Activated T-helper 1 cell treated with anti-CD3 and anti-CD28 coated beads, Interleukin-2, amount 50 U/mL, for 16 hours (primary cell): ENCODE measurements at places on chromosomes 7 and 10.

- no peak for DNase-seq
Measured at GRCh38 chr7:121302214-121302745, 26.5 kb upstream of the WNT16 start.

DNA sequence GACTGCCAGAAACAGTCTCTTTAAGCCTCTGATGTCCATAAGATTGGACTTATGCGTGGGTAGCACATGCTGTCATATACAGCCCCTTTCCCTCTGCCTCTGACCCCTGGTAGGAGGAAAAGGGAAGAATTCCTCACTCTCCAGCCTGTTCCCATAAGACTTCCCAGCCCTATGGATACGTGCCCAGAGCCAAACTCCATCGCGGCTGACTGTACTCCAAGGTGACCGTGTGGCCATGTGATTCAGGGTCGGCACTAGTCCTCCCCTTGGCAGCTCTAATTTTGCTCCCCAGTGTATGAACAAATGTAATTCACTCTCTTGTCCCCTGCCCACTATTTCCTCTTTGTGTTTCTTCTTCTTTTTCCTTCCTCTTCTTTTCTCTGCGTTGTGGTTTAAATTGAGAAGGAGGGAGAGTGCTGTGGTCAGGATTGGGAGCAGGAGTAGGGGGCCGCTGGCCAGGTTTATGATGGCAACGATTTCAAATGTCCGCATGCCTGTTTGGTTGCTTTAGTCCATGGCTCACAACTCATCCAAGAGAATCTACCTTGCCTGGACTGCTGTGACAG, 43.8 kb downstream of the PRLHR start:
- no peak for DNase-seq

DNA sequence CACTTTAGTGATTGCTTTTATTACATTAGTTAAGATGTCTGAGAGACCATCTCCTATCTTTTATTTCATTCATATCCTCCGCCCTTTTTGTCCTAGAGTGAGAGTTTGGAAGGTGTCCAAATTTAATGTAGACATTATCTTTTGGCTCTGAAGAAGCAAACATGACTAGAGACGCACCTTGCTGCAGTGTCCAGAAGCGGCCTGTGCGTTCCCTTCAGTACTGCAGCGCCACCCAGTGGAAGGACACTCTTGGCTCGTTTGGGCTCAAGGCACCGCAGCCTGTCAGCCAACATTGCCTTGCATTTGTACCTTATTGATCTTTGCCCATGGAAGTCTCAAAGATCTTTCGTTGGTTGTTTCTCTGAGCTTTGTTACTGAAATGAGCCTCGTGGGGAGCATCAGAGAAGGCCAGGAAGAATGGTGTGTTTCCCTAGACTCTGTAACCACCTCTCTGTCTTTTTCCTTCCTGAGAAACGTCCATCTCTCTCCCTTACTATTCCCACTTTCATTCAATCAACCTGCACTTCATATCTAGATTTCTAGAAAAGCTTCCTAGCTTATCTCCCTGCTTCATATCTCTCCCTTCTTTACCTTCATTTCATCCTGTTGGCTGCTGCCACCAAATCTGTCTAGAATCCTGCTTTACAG, 10.4 kb upstream of the CLCN1 start:
- peak; percentile 50 for DNase-seq

DNA sequence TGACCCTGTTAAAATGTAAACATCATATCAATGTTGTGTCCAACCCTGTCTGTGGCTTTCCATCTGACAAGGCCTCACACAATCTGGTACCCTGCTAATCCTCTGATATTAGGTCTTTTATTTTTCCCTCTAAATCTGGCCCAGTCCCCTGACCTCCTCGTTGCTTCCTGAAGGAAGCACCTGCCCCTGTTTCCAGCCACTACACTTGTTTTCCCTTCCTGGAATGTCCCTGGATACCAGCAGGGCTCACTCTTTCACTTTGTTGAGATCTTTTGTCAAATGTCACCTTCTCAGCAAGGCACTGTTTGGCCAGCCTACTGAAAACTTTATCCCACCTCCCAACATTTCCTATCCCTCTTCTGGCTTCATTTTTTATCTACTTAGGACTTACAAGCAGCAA, 2.1 kb downstream of the SAMD9L start:
- DNase-seq: no peak

GRCh38 chr10:19426034-19426433, 377.4 kb downstream of the MALRD1 start:
- DNase-seq: no peak

DNA sequence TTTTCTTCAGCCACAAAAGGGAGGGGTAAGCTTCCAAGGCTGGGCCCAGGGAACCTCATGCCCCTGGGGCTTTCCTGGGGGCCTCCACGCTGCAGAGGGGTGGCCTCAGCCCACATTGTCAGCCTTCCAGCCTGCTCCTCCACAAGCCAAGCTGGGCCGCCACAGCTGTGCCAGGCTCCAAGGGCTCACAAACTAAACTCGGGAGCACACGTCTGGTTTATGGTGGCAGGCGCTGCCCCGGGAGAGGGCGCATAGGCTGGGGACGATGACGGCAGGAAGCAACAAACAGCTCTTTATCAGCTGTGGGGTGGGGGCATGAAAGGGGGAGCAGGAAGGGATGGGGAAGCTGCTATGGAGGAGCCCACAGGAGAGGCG, 6.3 kb upstream of the CDH23 start:
- DNase-seq: no peak

GRCh38 chr10:21832821-21833130, 170.8 kb downstream of the DNAJC1 start:
- DNase-seq: no peak

- DNase-seq: peak; percentile 9
Measured at GRCh38 chr7:30027065-30027456, 559 bp upstream of the FKBP14 start.

DNA sequence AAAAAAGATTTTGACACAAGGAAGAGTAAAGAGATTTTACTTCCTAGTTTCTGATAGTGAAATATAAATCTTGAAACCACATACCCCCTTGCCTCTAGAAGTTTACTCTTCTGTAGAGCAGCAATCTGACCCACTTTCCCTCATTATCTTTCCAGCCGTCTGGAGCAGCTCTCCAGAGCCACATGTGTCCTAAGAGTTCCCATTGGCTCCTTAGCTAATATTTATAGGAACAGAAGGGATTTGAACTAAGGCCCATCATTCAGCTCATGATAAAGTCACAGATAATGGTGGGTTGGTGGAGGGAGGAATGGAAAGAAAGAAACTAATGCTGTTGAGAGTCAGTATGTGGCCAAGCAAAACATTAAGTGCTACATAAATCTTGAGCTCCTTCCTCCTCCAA, 121.8 kb downstream of the INHBA start:
- no peak for DNase-seq

- no peak for DNase-seq
Measured at GRCh38 chr10:86937502-86938154, 19.8 kb downstream of the MMRN2 start.

- DNase-seq: no peak
Measured at GRCh38 chr10:123995082-123995460, 98.3 kb downstream of the CHST15 start.

GRCh38 chr10:50326757-50327701, 75.7 kb upstream of the ASAH2 start:
- DNase-seq: no peak

DNA sequence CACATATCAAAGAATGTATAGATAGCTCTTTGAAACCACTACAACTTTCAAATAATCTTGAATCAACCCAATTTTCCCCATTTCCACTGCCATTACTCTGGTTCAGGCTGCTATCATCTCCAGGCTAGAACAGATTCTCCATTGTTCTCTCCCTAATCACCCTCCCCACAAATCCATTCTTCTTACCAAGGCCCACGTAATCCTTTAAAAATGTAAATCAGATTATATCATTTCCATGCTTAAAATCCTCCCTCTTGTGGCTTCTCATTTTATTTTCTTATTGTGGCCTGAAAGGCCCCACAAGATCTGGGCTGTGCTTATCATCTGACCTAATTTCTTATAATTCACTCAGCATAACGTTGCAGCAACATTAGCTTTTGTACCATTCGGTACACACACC, 3.0 kb upstream of the PON1 start:
- no peak for DNase-seq

- DNase-seq: no peak
Measured at GRCh38 chr7:150524018-150524417, 9.3 kb downstream of the GIMAP7 start.

- DNase-seq: no peak
Measured at GRCh38 chr7:42247301-42247700, 10.3 kb upstream of the GLI3 start.

DNA sequence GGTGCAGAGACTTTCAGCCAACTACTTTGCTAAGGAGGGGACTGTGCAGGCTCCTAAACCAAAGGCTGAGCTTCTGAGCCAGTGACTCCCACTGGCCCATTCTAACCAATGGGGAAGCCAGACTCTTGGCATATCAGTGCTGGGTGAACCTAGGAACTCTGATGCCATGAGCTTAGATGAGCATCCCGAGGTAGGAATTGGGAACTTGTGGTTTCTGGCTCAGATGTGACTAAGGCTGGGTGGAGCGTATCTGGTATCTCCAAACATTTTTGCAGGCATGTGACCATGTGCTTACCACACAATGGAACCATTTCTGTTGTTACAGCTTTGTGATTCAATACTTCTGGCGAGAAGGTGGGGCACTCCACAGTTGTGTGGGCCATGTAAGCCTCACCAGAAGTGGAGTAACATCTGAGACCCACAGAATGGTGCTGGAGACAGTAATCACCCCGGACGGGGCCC, 2.5 kb upstream of the AVPI1 start:
- no peak for DNase-seq

- no peak for DNase-seq
Measured at GRCh38 chr7:87047-87446, 105.3 kb upstream of the FAM20C start.

GRCh38 chr10:69515699-69516259, 57.4 kb downstream of the NEUROG3 start:
- DNase-seq: peak; percentile 63

DNA sequence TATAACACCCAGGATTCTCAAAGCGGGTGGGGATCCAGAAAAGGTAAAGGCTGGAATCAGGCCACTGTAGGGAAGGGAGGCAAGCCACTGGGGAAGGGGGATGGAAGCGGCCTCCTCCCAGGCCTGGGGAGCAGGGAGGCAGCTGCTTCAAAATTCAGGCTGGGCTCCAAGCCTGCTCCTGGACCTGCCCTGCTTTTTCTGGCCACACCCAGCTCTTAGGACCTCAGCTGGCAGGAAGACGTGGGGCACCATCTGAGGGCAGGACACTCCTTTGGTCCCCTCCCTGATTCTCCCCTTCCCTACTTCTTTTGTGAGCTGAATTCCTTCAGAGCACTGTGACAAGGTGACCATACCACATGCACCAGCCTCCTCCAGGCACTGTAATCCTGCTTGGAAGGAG, 4.6 kb upstream of the LBX1 start:
- DNase-seq: no peak

DNA sequence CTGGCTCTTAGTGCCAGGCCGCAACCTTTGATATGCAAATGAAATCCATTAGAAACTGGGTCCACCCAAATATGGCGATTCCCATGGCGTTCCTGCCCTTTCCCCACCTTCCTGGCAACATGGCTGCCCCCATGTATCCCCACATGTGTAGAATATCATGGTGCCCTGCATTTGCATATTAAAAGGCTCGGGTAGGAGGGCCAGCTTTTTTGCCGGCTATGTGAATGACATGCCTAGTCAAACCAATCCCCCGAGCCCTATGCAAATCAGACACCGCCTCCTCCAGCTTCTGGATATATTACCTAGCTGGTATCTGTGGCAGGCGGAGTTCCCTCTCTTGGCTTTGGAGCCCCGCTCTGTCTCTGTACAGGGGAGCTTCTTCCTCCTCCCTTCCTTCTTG, 18.3 kb downstream of the MMS19 start:
- DNase-seq: no peak

DNA sequence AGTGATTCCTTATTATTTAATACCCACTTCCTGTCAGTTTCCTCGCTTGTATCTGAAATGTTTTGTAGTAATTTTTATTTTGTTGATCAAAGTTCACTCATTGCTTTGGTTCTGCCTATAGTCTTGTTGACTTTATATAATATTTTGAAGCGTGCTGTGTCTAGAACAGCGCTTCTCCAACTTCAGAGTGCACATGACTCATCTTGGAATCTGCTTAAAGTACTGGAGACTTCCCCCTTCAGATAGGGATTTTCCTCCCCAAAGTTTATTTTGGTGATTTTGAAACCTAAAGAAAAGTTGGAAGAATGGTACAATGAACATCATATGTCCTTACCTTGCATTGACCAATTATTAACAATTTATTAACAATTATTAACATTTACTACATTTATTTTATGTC, 5.8 kb downstream of the COMTD1 start:
- DNase-seq: no peak

GRCh38 chr7:104267701-104268368, 60.0 kb upstream of the ORC5 start:
- no peak for DNase-seq

DNA sequence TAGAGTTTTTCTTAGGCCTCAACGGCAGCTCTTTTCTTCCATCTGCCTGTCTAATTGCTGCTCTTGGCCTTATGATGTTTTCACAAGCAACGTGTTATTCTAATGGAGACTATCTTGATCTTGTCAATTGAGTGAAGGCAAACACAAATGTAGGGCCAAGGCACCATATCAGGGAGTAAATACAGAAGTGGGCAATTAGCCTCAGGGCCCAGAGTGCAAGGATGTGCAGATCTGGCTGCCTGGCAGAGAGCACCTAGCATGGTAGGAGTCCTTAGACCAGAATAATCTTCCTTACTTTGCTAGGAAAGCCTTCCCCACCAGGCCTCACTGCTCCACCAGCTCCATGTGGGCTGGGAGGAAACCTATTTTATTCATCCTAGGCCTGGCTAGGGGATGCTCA, 590.9 kb downstream of the LRMDA start:
- no peak for DNase-seq

DNA sequence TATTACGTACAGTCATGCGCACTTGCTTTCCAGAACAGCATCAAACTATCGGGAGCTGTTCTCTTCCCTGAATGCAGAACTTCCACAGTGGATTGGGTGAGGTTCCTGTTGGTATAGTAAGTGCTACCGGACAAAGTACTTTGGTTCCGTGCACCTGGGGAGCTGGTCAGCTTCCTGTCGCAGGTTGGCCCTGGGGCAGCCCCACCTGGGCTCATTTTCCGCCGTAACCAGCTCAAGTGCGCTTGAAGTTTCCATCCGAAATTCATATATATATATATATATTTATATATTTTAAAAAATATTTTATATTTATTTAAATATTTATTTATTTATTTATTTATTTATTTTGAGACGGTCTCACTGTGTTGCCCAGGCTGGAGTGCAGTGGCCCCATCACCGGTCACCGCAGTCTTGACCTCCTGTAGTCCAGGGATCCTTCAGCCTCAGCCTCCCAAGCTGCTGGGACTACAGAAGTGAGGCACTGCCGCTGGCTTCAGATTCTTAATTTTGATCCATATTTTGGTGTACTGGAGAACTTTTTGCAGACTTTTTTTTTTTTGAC, 6.5 kb downstream of the SCART1 start:
- DNase-seq: no peak
